ENCODE measurements at places on chromosomes 1 and 21.

- DNase-seq = no peak
Measured at GRCh38 chr1:55309786-55310504, 94.8 kb upstream of the USP24 start.

DNA sequence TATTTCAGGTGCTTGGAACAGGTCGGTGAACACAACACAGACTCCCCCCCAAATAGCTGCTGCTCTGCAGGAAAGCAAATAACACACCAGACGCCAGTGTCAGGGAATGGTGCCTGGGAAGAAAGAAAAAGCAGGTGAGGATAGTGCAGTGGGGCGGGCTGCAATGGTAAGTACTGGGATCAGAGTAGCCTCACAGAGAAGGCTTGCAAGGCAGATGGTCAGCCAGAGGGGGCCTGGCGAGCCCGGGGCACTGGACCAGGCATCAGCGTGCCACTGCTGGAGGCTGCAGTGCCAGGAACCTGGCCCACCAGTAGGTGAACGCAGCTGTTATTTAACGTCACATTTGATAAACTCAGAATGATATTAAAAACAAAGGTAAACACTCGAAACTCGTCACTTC, 60.0 kb downstream of the POFUT2 start:
- no peak for DNase-seq

DNA sequence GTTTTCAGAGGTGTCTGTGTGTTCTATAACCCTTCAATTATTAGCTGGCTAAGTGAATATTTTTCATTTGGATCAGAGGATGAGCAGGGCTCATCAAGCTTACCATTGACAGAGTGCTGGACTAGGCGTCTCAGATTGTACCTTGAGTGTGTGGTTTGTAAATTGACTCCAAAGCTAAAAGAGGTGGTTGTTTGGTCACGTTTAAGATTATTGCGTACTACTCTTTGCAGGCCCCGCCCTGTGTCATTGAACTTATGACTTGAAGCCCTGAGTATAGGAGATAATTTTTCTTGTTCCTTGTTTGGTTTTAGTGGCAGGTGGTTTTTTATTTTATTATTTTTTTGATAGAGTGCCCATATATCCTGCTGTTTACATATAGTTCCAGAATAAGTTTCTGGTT, 17.7 kb downstream of the MRPS6 start:
- DNase-seq = no peak

DNA sequence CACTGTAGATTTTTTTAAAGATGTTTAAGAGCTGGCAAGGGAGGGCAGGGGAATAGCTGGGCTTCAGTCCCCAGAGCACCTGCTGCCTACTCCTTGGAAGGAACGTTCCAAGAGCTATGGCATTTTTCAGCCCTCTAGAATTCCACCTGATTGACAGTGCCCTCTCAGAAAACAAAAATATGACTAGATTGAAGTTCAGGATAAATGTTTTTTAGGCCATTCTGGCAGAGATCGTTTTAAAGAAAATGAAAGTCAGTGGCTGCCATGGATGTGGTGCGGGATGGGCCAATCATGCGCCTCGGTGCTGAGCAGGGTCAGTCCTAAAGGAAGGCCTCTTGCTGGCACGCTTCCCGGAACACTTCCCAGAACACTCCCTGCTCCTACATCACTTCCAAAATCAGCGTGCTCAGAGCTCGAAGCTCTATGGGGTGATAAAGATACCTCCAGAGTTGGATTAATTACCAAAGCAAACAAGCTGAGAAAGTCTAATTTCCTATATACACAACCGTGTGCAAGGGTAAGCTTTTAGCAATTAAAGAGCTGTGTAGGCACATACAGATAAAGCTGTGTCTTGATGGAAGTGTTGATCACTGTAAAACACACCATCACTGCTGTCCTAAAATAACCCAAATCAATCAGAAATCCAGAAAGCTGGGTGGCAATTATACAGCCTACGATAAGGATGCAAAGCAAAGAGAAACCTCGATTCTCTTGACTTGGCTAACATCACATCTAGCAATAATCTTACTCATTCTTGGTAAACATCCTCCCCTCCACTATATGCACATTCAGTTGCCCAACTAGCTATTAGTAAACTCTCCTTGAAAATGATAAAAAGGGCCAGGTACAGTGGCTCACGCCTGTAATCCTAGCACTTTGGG, 34.6 kb downstream of the TGFBR3 start:
- peak; percentile 30 for DNase-seq

DNA sequence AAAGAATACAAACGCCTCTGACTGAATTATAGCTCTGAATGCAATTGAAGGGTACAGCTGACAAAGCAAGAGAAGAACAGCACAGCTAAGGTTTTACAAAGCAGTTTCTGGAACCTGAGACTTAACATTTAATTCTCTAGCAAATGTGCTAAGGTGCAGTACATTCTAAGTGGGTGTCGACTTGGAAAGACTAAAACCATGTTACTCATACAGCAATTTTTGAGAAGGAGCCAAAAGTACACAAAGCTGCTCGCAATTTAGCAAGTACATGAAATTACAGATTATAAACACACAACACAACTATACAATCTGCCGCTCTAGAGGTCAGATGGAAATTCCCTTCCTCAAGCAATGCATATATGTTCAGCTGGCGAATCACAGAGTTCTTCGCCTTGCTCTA, 121.9 kb downstream of the TIAM1 start:
- DNase-seq = no peak

DNA sequence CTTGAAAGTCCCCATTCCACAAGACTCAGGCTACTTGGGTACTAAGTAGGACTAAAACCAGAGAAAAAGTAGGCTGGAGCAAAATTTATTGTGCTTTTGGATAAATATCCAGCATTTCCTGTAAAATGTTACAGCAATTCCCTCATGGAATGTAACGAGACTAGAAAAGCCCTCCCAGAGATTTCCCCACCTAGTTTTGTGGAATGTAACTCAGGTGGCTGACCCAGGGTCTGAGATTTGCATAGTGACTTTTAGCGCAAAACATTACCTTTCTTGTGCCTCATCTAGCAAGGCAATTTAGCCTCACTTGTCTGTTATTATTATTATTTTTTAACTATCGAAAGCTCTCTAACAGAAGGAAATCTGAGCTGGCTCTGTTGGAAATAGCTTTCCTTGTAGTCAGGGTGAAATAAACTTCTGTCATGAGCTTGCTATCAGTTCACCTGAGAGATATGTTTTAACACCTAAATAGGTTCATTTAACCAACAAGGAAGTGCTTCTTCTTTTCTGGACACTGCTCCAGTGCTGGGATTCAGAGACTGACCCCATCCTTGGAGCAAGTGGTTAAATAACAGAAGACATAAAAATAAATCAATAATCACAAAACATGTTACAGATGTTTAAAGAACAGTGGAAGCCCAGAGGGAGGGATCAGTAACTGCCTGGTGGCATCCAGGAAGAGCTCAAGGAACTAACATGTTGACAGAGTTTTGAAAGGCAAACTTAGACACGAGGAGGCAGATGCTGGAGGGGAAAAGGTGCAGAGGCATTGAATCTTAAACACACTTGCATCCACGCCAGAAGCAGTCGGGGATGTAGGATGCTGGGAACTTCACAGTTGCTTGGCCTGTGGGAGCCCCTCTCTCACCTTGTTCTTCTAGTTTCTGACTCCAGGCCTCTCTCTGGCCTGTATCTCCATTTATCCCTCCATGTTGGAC, 68.3 kb upstream of the RHOU start:
- no peak for DNase-seq

- no peak for DNase-seq
Measured at GRCh38 chr1:177568622-177569021, 397.9 kb downstream of the BRINP2 start.

DNA sequence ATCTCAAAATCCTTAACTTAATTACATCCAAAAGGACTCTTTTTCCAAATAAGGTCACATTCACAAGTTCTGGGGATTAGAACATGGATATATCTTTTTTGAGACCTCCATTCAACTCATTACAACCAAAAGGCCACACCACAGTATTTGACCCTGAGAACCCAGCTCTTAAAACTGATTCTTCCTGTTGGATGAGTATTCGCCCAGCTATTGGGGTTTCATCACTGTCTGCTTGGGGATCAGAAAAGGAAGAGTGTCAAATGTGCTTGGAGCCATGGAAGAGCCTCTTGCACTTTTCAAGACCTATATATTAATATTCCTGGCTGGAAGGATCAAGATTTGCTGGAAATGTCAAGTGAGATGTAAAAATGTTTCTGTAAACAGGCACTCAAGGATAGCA, 5.4 kb upstream of the TINAGL1 start:
- DNase-seq = no peak

DNA sequence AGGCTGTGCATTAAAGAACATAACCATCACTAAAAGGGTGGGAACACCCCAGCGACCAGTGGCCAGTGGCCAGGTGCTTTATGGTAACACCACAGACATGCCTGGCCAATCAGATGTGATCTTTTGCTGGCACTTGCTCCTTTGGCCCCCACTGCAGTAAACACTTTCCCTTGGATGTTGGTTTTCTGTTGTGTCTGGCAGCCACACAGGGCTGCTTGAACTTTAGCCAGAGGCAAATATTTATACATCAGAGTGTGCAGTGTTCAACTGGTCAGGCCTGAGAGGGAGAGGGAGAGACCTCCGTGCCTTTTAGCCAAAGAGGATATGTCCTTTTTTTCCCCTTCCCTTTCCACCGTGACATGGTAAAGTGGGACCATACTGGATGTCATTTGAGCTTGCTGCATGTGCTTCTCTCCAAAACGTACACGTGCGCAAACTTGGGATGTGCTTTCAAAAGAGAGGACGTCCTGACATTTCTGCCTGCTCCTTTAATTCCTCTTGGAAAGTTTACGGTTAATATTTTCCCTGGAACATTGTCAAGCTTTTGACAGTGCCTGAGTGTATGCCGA, 101.2 kb downstream of the NFIA start:
- DNase-seq = no peak

DNA sequence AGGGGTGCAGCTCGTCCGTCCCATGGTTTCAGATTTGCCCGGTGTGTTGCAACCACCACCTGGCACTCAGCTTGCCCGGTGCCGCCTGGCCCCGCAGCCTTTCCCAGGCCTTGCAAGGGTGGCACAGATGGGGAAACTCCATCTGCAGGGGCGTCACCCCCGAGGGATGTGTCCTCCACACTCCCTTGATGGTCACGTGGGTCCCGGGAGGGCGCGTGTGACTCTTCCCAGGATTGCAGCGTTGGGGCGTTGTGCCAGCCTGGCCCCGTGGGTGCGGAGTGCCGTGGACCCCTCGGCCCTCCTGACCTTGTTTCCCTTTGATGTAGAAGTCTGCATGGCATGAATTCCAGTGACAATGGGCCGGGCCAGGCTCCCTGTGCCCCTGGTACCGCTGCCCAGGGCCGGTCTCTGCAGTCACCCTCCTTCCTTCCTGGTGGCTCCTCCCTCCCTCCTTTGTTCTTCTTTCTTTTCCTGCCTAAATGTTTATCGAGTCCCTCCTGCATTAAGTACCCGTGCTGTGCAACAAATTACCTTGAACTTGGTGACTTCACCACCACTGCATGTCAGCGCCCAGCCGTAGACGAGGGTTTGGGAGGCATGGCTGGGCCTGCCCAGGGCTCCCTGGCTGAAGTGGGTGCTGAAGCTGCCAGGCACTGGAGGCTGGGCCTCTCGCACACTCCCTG, 22.9 kb downstream of the RRP1 start:
- DNase-seq = no peak

GRCh38 chr1:212987702-212988322, 27.9 kb downstream of the ANGEL2 start:
- DNase-seq = no peak

GRCh38 chr1:55073187-55073916, 34.0 kb downstream of the PCSK9 start:
- DNase-seq = no peak

DNA sequence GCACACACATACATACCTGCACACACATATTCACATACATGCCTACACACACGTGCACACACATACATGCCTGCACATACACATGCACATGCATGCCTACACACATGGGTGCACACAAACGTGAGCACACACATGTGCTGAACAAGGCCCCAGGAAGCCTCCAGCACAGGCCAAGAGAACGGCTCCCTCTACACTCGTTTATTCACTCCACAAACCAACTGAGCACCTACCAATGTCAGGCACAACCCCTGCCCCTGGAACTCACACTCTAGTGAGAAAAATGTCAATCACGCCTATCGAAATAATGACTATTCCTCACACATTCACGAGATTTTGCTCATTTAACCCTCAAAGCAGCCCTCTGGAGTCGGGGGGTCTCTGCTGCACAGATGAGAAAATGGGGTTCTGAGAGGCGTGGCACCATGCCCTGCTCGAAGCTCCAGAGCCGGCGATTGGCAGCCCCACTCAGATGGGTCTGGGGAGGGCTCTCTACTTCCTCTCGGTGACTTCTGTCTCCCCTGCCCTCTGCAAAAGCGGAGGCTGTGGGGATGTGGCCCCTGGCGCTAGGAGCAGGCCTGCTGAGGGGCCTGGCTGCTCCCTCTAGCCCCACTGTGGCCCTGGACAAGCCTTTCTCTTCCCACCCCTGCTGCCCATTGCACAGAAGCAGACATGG, 90.2 kb upstream of the RUNX3 start:
- no peak for DNase-seq

GRCh38 chr1:97870589-97870988, 50.2 kb downstream of the DPYD start:
- DNase-seq = no peak

DNA sequence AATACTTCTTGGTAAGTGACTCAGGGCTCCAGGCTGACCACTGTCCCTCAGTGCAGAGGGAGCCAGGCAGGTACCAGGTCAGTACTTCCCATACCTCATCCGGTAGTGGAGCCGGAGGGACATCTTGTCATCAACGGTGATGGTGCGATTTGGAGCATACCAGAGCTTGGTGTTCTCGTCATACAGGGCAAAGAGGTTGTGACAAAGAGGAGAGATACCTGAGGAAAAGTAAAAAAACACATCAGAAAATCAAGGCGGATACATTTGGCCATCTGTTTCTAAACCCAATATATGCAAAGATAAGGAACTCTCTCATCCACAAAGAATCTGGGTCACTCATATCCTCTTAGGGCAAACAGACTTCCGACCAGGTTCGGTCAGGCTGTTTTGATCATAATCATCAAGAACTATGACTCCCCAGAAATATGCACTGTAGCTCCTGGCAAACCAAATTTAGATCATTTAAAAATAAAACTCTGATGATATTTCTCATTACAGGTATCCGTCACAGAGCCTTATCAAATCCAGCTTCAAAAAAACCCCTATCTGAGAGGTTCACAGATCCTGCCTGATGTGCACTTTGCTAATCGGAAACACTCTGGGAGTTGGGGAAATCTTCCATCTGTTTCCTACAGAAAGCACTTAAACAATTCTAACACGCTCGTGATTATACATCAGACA, 87.3 kb downstream of the JAK1 start:
- DNase-seq = no peak

GRCh38 chr21:17925899-17926298, 106.7 kb upstream of the C21orf91 start:
- DNase-seq = peak; percentile 12
